ENCODE measurements at places on chromosomes 11 and 22.
A peak's percentile ranks its signal among the peaks of the same experiment; 100 is the strongest.

DNA sequence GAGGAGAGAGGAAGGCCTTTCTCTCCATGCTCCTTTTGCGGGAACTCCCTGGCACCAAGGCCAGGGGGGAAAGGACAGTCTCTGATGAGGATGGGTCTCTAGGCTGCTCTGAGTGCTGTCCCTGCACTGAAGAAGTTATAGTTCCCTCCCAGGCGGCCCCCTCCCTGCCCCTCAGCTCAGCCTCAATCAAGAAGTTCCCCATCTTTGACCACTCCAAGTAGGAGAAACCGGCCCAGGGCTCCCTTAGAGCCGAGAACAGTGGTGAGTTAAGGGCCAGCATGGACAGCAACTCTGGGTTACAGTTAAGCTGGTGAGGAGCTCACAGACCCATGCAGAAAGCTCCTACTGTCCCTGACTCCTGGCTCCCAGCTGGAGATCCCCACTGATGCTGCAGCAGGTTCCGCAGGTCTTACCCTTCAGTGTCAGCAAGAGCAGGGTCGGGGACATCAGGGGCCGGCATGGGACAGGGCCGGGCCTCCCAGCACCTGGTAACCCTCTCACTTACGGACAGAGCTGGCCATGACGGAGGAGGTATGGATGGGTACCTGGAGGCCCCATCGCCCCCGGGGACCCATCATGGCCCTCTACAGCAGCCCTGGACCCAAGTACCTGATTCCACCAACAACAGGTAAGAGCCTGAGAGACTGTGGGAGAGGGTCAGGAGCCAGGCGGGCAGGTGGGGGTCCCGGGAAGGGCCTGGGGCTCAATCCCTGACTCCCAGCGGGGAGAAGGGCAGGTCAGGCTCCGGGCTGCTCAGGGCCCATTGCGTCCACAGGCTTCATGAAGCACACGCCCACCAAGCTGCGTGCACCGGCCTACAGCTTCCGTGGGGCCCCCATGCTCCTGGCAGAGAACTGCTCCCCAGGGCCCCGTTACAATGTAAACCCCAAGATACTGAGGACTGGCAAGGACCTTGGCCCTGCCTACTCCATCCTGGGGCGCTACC is 4.2 kb downstream of the SCGB1C1 start:
- DNase-seq: no peak

GRCh38 chr11:35779409-35779808 is 116.8 kb downstream of the TRIM44 start:
- no peak for DNase-seq

DNA sequence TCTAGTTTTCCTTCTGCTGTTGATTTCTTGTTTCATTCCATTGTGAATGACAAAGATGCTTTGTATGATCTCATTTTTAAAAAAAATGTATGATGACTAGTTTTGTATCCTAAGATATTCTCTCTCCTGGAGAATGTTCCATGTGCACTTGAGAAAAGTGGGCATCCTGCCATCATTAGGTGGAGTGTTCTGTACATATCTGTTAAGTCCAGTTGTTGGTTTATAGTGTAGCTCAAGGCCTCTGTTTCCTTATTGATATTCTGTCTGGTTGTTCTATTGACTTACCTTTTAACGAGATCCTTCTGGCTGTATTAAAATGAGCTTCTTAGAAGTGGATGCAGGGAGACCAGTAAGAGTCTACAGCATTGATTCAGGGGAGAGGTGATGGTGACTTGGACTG is 35.2 kb downstream of the SGSM1 start:
- DNase-seq: no peak

DNA sequence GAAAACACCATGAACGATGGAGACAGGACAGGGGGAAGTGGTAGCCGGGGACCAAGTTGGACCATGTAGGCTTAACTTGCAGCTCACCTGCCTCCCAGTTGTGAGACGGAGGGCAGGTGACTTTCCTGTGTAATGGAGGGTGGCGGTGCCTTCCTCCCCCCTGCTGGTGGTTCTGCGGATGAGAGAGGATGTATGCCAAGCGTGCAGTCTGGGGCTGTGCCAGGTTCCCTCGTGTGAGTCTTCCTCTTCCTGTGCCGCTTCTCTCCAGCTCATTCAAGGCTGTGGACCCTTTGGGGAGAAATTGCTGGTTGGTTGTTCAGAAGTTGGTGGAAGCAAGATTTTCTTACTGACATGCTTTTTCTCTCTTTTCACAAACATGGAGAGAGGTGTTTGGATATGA is 35.1 kb downstream of the MPPED1 start:
- no peak for DNase-seq

- no peak for DNase-seq
Measured at GRCh38 chr22:28142361-28142961, 223.4 kb upstream of the PITPNB start.

- no peak for DNase-seq
Measured at GRCh38 chr22:38257181-38257580, 15.6 kb downstream of the TMEM184B start.

GRCh38 chr11:69918938-69919650 is 99.9 kb upstream of the FGF3 start:
- DNase-seq: peak; percentile 53

DNA sequence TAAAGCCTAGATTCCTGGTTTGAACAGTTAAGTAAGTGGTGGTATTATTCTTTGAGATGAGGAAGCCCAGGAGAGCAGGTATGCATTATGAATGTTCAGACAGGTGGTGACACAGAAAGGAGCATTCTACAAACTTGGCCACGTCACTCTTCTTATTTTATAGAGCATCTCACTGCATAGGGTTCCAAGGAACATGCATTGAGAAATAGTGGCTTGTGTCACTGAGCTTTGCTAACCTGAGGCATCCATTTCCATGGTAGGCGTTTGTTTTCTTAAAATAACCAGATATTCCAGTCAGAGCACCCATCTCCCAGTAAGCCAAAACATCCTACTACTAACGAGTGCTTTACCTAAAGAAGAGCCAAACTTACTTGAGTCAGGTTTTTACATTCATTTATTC is 169.7 kb downstream of the NAV2 start:
- no peak for DNase-seq

- no peak for DNase-seq
Measured at GRCh38 chr11:60821827-60822599, 19.9 kb upstream of the CCDC86 start.

DNA sequence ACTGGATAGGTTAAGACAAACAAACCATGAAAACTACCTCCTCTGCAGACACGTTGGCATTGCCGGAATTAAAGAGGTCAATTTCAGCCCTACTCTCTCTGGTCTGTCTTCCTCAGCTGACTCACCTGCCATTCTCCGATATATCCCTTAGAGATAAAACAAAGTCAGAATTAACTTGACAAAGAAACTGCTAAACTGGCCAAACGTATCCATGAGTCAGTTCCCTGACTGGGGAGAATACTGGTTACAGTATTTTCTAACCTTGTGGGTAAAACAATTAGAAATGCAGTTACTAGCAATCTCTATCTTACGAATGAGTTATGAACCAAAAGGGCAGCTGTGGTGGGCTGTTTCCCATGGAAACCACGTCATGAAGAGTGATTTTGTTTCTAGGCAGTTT is 96.2 kb downstream of the RDX start:
- no peak for DNase-seq

- no peak for DNase-seq
Measured at GRCh38 chr11:27427183-27427980, 45.2 kb downstream of the LGR4 start.

GRCh38 chr11:97615546-97615945 is 1225.7 kb downstream of the JRKL start:
- no peak for DNase-seq

- no peak for DNase-seq
Measured at GRCh38 chr22:41875531-41876270, 39.2 kb downstream of the SHISA8 start.

GRCh38 chr11:82195283-82195682 is 538.4 kb downstream of the FAM181B start:
- no peak for DNase-seq

GRCh38 chr11:96335388-96335787 is 7.6 kb downstream of the MAML2 start:
- DNase-seq: no peak

GRCh38 chr11:31913985-31914384 is 102.9 kb upstream of the PAX6 start:
- no peak for DNase-seq

- no peak for DNase-seq
Measured at GRCh38 chr11:109914038-109914437, 179.2 kb upstream of the ZC3H12C start.

DNA sequence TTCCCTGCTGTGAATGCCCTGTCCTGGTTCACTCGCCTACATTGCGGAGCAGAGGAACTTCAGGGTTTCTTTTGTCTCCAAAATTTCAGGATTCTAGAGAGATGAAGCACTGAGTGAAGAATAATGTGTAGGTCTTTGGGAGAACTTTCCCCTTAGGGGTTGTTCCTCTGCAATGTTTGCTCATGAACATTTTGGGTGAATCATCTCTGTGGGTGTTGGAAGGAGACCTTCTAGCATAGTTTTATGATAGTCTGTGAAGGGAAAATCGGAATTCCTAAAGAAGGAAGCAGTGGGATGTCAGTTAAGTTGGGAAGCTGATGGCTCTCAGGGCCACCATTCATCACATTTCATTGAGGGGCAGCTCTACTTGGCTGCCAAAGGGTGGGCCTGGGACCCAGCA is 64.8 kb downstream of the MIAT start:
- no peak for DNase-seq

DNA sequence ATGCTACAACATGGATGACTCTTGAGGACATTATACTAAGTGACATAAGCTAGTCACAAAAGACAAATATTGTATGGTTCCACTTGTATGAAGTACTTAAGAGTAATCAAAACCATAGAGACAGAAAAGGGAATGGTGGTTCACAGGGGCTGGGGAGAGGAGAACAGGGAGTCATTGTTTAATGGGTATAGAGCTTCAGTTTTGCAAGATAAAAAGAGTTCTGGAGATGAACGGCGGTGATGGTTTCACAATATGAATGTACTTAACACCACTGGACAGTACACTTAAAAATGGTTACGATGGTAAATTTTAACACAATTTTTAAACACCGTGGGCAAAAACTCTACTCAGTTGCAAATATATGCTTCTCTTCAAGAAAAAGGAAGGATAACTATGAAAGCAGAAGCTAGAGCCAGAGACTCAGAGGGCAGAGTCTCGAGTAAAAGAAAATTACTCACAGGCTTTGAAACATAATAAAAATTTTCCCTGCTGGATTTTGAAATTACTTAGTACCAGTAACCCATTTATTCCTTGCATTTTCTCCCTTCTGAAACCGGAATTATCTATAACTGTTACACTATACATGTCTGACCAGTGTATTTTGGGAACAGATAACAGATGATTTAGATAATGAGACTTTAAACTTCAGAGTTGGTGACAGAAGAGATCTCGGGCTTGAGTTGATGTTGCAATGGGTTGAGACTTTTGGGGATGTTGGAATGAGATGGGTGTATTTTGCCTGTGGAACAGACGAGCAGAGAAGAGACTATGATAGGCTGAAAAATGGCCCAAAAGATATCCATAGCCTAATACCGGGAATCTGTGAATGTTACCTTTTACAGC is 15.0 kb downstream of the MRTFA start:
- no peak for DNase-seq

DNA sequence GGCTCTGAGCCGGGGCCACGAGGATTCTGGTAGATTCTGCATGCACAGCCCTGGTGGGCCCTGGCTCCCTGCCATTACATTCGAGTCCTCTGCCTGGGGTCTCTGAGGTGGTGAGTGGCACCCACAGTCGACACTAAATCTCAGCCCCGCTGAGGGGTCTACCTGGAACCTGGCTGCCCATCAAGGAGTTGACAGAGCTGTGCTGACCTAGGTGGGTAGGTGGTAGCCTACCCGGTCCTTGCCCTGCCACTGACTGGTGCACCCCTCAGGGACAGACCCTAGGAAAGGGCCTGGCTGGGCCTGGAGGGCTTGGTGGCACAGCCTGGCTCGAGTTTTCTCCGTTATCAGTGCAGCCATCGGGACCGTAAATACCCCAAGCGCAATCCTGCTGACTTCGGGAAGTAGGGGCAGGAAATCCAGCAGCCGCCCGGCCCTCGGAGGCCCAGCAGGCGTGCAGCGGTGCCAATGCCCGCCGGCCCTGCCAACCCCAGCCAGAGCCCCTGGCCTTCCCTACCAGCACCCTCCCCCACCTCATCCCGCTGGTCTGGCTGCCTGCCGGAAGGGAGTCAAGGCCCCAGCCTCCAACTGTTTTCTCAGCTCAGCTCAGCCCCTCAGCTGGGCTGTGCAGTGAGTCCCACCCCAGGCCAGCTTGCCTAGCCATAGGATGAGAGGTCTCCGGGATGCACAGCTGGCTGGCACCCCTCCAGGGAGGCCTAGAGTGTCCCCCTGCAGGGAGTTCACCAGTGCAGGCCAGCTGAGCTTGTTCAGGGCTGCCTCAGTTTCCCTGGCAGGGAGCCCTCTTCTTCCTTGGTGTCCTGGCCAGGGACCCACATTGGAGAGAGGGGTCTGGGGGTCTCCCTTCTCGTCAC is 80.4 kb upstream of the KCNQ1OT1 start:
- no peak for DNase-seq

All from T-cell (primary cell).